ENCODE measurements at places on chromosomes 16 and 17.

DNA sequence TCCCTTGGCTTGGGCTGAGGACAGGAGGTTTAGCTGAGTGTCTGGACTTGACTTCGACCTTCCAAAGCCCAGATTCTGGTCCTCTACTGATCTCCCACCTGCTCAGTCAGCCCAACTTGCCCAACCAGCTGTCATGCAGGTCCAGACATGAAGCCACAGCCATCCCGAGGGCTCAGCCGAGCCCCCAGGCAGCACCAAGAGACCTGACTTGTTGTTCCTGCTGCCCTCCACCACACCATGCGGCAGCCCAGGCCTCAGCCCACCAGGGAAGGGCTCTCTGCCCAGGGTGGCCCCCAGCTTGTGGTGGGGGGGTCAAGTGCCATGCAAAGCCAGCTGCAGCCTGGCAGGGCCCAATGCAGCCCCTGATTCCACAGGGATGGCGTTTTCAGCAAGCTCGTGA lies 17.2 kb upstream of the CACNG4 start:
- no peak for DNase-seq

DNA sequence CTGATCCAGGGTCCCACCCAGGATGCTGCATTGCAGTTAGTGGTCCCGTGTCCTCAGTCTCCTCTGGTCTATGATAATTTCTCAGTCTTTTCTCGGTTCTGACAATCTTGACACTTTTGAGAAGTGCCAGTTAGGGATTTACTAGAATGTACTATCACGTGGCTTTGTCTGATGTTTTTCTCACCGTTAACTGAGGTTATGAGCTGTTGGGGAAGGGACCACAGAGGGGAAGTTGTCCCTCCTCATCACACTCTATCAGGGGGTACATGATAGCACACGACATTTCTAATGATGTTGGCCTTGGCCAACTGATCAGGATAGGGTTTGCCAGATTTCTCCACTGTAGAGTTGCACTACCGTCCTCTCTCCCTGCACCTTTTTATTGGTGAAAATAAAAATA lies 250.9 kb upstream of the SDK2 start:
- no peak for DNase-seq

DNA sequence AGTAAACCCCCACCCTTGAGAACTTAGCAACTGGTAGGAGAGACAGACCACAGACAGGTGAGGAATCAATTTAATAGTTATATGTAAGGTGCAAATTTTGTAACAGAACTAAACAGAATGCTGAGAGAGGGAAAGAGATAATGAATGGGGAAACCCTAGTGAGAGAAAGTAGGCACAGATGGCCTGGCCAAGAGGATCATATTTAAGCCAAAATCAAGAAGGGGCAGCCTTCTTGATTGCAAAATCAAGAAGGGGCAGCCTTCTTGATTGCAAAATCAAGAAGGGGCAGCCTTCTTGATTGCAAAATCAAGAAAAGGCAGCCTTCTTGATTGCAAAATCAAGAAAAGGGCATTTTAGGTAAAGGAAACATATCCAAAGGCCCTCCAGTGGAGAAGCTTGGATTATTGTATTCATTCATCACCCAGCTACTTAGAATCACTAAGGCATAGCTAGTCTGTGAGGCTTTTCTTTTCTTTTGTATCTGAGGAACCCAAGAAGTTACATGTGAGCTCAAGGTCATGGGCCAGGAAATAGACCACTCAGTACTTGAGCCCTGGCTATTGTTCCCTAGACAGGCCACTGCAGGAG lies 190.6 kb downstream of the CYLD start:
- no peak for DNase-seq

DNA sequence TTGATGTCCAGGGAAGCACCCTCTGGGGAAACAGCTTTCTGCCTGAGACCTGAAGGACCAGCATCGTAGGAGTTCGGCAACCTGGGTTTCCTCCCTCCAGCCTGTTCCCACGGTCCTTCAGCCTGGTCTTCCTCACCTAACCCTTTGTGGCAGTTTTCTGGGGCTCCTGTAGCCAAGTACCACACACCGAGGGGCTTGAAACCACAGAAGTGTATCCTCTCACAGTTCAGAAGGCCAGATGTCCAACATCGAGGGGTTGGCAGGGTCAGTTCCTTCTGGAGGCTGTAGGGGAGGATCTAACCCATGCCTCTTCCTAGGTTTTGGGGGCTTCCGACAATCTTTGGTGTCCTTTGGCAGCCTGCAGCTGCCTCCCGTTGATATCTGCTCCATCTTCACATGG lies 381.0 kb upstream of the TNRC6C start:
- DNase-seq = no peak

DNA sequence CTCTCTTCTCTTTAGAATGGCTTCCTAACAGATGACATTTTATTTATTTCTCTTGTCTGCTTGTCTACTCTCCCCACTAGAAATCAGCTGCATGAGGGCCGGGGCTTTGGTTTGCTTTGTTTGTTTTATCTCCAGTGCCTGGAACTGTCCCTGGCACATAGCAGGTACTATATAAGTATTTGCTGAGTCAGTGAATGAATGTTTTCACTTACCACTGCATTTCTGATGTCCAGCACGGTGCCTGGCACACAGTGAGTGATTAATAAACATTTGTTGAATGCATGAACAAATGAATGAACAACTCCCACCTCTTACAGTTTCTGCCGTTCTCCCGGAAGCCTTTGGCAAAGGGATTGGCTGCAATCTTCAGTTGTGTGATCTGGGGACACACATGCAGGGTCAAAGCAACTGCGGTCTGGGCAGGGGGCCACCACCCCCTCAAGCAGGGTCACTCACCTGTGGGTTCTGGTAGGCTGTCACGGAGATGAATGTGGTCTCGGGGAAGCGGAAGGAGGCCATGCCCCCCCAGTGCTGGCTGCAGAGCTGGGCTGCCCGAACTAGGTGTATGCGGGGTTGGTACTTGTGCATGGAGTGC lies 3.4 kb downstream of the TBX6 start:
- DNase-seq = no peak

DNA sequence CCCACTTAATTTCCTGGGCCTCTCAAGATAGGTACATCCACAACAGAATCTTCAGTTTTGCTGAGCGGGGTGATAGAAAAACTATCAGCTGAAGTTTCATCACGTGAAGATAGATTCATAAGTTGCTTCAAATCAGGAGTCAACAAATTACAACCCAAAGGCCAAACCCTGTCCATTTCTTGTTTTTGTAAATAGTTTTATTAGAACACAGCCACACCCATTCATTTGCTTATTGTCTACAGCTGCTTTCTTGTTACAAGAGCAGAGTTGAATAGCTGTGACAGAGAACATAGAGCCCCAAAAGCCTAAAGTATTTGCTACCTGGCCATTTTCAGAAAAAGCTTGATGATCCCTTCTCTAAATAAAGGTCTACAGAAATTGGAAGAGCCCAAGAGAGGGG lies 300.1 kb upstream of the CDH5 start:
- DNase-seq = no peak

GRCh38 chr17:49382556-49382955 lies 20.5 kb upstream of the ZNF652 start:
- DNase-seq = no peak

DNA sequence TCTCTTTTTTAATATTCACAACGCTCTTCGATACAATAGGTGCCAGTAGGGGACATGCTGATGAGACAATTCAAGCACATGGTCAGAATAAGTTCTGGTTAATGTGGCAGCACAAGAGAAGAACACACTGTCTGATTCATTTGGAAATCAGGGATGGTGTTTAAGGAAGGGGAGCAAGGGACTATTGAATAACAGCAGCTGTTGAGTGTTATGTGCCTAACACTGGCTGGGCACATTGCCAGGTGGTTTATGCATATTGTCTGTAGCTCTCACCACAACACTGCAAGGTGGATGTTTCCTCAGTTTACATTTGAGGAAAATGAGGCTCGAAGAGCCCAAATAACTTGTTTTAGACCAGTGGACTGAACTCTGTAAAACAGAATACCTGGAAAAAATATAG lies 44.2 kb downstream of the LYRM9 start:
- no peak for DNase-seq

DNA sequence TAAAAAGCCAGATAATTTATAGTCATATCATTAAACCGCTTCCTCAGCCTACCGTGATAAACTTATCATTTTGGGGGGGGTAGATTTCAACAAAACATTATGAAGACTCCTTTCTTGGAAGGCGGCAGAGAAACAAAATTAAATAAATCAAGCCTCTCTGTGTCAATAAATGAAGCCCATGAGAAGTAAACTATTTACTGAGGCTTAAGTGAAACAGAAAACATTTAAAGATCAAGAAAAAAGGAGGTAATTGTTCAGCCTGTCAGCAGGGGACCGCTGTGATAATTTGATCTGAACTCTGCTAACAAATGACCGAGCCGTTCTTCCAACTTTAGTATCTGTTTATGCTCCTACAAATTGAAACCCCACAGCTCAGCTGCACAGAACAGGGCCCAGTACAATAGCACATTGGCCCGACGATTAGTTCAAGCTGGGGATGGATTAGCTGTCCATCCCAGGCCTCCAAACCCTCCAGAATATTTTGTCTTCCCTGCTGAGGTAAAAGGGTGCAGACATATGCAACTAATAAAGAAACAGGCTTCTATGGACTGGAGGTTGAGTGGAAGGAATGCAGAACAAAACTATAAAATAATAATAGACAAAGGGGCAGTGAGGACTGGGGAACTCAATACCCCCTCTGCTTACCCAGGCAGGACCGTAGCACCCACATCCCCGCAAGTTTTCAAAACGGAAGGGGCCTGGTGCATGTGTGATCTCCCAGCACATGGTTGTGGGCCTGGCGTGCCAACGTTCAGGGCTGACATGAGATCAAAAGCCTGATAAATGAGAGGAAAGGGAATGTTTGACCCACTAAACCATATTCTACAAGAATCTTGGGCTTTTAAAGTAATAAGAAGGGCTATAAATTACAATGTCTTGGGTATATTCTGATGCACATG lies 298.1 kb upstream of the IRX5 start:
- no peak for DNase-seq

GRCh38 chr17:48543107-48543853 lies 1.6 kb downstream of the HOXB2 start:
- no peak for DNase-seq
